ENCODE measurements at places on chromosomes 3 and 15.

DNA sequence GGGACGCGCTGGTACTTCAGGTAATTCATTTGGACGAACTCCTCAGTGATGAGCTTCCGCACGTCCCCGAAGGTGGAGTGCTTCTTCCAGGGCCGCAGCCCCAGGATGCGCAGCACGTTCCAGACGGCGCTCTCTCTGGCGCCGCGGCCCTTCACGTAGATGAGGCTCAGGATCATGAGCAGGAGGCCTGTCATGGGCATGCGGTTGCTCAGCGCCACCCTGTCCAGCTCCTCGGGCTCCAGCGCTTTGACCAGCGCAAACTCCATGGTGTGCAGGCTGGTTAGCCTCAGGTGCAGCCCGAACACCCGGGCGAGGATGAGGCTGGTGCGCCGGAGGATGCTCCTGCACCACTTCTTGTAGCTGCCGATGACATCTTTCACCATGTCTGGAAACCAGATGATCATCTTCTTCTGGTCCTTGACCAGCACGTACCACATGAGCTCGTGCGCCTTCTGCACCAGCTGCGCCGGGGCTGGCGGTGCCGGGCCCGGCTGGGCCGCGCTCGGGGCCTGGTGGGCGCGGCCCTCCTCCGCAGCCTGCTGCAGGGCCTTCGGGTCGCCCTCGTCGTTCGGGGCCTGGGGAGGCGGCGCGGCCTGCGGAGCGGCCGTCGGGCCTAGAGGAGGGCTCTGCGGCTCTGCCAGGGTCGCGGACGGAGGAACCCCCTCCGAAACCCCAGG, 501 bp downstream of the NDN start:
- DNase-seq, result no peak

- DNase-seq, result no peak
Observed at GRCh38 chr3:168497183-168497582, 401.5 kb upstream of the GOLIM4 start.

- DNase-seq, result no peak
Observed at GRCh38 chr15:61035311-61035710, 193.8 kb downstream of the RORA start.

DNA sequence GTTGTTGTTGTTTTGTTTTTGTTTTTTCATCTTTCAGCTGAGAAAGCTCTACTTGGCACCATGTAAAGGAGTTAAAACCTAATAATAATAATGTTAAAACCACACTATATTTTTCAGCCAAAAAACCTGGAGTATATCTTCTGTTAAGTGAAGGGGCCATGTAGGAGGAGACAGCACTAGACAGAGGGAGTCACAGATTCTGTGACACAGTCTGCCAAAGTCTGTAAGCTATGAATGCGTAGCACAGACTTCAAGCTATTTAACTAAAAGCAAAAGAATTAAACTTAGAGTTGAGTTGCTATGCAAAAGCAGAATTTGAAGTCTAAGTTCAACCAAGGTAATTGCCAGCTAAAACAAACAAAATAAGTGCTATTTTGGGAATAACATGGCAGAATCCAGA, 296.0 kb upstream of the COL8A1 start:
- no peak for DNase-seq

GRCh38 chr3:193777524-193777923, 184.5 kb downstream of the OPA1 start:
- DNase-seq, result no peak

GRCh38 chr3:126375835-126376331, 18.7 kb upstream of the KLF15 start:
- DNase-seq, result no peak

- no peak for DNase-seq
Observed at GRCh38 chr3:56113231-56113630, 355.0 kb downstream of the ERC2 start.

DNA sequence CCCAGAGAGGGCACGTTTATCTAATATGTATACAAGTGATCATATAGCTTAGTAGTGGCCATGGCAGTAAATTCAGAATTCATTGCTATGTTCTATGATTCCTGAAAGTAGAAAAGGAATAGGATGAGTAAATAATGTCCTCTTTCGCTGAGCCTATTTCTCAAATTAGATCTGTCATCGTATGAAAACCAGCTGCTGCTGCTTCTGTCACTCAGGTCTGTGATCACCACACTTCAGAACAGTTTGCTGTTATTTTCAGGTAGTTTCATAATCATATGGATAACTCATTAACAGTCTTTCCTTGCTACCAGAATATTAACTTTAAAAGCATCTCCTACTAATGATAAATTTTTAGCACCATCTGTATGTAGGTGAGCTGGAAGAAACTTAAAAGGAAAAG, 289.1 kb upstream of the AZI2 start:
- DNase-seq, result no peak
